ENCODE measurements at places on chromosomes 2 and 18.

- no peak for DNase-seq
These were observed 28.0 kb downstream of the TANC1 start for GRCh38 chr2:158996378-158996993.

DNA sequence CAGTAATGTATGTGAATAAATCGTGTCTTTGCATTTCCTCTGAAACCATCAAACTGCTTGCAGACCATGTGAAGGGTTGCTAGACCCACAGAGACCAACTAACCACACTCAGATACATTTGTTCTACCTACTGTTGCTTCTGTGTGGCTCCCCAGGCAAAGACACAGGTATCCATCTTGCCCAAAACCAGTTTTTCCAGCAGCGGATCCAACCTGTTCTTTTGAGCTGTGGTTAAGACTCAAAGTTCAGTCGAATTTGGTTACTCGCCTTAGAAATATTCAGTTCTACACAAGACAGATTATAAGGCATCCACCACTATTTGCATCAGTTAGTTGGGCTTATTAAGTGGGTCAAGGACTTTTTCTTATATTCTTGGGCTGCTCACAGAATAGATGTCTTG lies 276.2 kb upstream of the EPHA4 start:
- DNase-seq: no peak

GRCh38 chr2:33223856-33224255 lies 252.6 kb upstream of the RASGRP3 start:
- DNase-seq: peak; percentile 81

DNA sequence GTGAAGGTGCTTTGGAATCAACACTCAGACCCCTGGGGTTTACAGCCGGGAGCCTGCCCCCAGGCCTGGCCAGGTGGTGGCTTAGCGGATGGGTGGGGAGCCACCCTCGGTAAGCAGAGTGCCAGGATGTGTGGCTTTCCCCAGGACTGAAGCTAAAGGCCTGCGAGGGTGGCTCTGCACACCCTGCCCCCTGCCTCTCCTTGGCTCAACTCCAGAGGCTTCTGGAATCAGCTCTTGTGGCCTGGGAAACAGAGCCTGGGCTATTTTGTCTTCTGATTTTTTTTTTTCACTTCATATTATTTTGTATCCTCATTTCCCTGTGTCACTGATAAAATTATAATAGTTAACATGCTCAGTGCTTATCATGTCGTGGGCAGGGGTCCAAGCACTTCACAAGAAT lies 79.8 kb downstream of the RHOB start:
- DNase-seq: peak; percentile 35

GRCh38 chr18:25669741-25670140 lies 317.8 kb upstream of the ZNF521 start:
- no peak for DNase-seq
